ENCODE measurements at places on chromosomes 7 and 10.
A peak's percentile ranks its signal among the peaks of the same experiment; 100 is the strongest.

- DNase-seq = no peak
These were observed 4.8 kb upstream of the POLR1F start for GRCh38 chr7:19713676-19714075.

DNA sequence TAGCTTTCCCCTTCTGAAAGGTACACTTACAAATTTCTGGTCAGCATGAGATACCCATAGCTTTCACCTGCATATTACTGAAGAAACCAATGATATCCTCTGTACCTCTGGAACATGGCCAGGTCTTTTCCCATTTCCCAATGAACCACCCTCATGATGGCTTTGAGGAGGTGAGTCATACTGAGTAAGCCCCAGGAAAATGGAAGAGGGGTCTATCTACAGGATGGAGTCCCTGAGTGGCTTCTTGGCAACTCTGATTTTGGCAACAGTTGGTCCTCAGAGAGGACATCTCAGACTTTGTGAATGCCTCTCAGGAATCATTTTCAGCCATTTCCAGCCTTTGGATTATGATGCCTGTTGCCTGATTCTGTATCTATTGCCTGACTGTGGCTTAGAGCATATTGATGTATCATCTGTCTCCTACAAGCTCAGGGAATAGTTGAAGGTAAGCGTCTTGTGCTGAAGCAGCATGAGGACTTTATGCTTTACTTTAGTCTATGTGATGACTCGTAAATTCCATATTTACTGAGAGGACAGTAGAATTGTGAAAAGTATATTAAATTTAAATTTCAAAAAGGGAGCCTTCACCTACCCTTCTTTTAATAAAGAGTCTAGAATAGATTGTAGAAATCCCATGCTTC lies 84.7 kb upstream of the DKK1 start:
- no peak for DNase-seq

DNA sequence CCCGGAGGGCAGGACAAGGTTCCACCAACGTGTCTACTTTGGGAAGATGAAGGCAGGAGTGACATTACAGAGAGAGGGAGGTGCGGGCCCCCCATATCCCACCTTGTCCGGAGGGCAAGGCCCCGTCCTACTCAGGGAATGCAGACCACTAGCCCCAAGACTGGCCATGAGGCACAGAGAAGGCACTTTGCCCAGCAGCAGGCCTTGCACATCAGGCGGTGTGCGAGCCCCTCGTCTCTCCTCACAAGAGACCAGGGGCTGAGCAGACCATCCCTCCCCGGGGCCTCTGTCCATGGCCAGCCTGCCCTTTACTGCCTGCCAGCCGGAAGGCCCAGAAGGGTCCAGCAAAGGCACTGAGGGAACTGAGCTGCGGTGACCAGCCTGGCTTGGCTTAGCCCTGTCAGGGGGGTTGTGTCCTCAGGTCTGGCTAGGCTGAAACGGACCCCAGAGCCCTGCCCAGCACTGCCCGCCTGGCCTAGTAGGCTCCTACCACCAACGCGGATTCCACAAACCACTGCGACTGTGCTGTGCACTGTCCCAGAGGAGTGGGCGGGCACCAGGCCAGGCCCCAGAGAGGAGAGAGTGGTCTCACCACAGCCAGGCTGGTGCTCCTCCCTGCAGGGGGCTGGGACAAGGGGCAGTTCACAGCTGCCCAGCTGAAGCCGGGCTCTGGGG lies 16.7 kb downstream of the CAMK2B start:
- no peak for DNase-seq

DNA sequence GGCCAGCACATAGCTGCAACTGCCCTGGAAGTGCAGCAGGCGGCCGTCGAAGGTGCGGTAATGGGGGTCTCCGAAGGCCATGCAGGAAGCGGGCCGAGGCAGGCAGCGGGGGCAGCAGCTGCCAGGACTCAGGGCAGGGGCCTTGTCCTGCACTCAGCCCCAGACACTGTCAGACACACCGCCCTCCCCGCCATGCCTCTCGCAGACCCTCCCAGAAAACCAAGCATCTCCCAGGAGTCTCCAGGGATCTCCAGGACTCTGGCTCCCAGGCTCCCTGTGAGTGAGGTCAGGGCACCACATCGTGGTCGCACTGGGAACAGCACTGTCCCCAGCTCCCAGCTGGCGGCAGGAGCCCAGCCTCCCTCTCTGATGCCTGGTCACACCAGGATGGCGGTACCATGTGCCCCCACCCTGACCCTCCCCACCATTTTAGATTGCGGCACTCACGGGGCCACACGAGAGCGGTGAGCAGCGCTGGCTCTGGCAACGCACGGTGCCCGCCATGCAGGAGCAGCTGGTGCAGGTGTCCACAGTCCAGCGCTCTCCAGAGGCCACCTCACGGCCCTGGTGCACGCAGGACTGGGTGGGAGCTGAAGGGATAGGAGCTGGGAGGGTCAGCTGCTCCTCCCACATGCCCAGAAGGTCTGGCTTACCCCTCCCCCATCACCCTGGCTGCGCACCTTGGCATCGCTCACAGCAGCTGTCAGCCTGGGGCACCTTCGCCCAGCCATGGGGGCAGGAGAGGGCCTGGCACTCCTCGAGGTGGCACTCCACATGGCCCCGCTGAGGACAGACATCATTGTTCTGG lies 17.5 kb downstream of the ATP6V1F start:
- DNase-seq = no peak

GRCh38 chr10:119447421-119447820 lies 95.1 kb downstream of the RGS10 start:
- no peak for DNase-seq

DNA sequence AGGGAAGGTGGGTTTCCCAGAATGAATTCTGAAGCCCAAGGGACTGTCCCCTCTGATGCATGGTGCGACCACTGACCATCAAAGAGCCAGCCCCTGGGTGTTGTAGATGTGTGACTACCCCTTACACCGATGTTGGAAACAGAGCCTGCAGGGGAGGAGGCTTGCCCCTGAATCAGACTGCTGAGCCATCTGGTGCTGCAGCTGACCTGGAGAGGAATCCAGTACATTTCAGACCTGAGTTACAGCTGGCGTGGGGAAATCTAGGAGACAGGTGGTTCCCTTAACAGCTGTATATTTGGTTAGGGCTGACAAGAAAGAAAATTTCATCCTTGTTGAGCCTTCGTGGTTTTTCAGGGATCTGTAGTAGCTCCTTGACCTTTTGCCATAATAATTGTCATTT lies 195.5 kb downstream of the CELF2 start:
- no peak for DNase-seq

DNA sequence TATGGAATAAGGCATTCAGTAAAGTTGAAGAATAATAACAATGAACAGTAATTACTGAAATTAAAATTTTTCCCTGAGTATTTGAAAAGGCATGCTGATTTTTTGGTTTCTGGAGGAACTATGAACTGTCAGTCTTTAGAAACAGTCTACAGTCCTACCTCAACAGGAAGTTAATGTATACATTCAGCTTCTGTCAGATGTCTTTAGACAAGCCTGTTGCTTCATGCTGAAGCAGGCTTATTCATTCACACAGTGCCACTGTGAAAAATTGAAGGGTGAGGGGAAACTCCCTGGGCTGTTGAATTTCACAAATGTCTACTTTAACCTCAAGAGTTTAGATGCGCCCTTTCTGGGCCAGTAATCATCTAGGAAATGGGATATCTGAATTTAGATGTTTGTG lies 3.5 kb downstream of the NRF1 start:
- no peak for DNase-seq

DNA sequence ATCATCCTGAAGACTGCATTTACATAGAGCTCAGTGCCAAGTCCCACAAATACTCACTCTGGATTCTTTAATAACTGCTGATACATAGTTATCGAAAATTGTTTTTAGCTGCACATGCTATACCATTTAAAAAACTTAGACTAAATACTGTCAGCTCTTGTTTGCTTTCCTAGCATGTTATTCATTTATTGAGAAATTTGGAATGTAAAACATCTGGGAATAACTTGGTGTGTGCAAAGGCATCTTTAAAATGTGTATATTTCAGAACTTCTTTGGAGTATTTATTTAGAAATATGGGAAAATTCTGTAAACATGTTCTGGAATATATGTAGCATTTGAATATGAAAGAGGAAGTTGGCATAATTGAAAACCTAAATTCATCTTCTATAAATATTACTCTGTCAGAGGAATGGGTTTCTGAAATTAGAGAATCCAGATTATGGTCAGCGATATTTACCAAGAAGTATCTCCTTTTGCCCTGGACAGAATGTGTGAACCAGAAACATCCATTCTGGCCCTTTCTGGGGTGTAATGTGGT lies 119.7 kb downstream of the ARID5B start:
- no peak for DNase-seq

- DNase-seq = no peak
These were observed 52.2 kb downstream of the SEM1 start for GRCh38 chr7:96657347-96658021.

- no peak for DNase-seq
These were observed 32.4 kb upstream of the CCDC7 start for GRCh38 chr10:32413513-32413912.

DNA sequence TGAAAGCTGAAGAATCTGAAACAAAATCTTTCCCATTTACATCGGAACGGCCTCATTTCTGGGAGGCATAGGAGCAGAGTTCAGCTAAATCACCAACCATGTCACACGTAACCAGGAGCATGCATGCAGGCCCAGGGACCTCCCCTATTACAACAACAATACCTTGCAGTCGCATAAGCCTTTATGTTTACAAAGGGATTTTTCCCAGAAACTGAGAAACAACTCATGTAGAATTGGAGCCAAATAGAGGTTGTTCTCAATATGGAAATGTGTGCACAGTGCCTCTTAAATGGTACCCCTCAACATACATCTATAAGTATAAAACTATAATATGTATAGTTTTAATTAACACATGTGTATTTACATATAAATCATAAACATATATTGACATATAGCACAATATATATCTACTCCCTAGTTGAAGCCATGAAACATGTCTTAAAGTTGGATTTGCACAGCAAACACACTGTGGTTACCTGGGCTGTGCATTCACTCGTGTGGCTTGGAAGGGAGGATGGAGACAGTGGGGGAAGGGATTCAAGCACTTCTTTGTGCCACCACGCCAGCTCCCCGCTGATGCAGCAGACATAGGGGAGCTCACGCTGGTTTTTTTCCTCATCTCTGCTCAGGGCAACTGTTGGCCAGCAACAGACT lies 35.0 kb upstream of the DGKI start:
- no peak for DNase-seq

DNA sequence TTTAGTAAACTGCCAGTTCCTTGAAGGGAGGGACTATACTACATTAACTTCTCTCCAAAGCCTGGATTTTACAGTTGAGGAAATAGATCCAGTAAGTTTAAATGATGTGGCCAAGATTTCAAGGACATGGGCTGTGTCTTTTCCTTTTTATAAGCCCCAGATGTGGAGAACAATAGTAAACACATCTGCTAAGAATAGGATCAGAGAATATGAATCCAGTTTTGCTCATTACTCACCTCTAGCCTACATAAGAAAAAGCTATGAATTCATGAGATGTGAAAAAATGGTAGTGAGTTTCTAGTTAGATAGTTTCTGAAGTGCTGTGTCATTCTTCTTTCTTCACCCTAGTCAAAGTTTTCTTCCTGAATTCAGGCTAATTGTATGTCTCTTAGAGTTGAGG lies 38.6 kb downstream of the MAGI2 start:
- no peak for DNase-seq

- no peak for DNase-seq
These were observed 51.3 kb upstream of the FAM3C start for GRCh38 chr7:121447243-121447910.

DNA sequence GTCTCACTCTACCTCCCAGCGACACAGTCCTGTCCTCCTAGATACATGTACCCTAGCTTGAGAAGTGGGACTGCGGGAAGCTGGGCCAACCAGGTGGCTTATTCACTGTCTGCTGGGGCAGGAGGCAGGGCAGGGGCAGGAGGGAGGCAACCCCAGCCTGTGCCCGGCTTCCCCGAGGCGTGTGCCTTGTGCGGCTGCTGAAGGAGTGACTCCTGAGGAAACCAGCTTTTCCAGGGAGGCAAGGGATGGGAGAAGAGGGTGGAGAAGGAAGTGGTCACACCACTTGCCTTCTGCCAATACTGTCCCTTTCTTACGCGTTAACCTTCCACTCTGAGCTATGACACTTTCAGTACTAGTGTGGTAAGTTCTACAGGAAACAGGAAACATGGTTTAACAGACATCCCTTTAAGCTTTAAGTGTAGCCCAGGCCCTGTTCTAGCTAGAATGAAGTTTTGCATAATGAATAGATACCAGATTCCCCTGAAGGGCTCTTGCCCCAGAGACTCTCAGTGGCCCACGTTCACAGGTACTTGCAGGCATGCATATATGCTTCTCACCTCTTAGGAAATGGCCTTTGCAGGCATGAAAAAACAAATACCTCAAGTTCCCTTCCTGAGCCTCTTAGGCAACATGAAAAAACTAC lies 40.6 kb downstream of the SYPL1 start:
- peak; percentile 87 for DNase-seq

DNA sequence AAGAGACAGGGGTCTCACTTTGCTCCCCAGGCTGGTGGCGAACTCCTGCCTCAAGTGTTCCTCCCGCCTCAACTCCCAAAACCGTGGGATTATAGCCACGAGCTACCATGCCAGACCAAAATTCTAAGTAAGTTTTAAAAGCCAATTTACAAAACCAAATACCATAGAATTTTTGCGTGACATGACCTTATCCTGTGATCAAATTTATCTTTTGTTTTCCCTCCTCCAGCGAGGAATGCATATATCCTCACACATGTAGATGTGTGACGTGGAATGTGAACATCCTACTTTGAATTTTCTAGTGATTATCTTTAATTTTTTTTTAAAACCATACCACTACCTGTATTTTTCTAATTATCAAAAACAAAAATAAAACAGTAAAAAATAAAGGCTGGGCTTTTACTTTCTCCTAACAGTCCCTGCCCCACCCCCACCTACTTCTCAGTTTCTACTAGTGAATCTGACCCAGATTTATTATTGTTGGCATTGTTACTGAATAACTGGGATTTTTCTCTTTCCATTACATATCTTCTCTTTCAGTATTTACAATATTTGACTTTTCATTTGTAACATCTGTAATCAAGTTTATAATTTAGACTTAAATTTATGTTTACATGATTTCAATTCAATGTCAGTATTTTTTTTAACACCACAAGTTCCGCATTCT lies 26.0 kb downstream of the CYTH3 start:
- no peak for DNase-seq

DNA sequence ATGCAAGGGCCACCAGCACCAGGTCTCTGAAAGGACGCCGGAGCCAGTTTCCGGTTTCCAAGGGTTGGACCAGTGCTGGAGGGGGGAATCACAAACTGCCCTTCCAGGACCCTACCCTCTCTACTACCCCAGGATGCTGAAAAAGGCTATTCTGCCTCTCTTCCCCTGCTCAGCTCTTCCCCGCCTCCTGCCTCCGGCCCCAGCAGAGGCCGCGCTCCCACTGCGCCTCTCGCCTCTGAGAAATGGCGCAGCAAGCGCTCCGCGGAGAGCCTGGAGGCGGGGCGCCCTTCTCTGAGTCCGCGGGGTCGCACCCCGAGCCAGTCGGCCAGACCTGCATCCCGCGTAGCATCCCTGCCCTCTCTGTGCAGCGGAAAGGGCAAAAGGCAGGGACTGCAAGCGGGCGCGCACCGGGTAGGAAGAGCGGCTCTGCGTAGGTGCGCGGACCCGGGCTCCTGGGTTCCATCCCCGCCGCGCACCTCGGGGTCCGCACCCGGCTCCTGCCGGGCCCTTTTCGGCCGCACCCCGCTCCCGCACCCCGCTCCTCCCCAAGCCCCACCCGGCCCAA lies 476 bp upstream of the RET start:
- DNase-seq = no peak

- DNase-seq = no peak
These were observed 14.5 kb upstream of the VCL start for GRCh38 chr10:73983096-73984047.

GRCh38 chr7:37056234-37056912 lies 332.1 kb upstream of the AOAH start:
- no peak for DNase-seq

All from thymus (tissue), 14 donors.